ENCODE measurements at places on chromosomes 4 and X.

DNA sequence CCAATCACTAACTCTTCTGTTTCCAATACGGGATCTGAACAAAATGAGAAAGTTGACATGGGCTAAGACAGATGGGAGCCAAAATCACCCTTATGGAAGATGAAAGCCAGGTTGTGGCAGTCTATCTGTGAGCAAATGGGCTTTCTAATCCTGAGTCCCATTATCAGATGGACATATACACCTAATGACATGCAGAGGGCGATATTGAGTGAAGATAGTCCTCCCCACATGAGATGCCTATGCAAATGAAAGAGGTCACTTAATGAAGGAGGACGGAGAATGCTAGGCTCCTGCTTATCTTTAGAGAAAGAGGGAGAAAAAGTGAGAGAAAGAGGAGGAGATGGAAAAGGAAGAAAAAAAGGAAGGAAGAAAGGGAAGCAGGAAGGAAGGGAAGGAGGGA lies 547.5 kb downstream of the NLGN4X start:
- DNase-seq, result no peak

DNA sequence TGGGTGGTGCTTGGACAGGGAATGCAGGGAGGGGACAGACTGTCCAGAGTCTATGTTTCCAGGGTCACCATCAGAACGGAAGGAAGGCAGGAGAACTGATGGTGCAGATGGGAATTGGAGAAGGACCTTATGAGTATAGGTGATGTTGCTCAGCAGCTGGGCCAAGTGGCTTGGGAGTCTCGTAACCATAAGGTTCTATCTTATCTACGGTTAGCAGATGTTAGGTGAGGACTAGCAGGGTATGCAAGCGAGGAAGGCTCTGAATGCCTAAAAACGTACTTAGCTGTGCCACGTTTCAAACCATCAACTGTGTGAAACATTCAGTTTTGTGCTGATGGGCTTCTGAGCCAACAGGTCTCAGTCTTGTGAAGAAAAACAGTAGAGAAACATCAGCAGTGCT lies 22.4 kb downstream of the MAGEA9 start:
- DNase-seq, result no peak

DNA sequence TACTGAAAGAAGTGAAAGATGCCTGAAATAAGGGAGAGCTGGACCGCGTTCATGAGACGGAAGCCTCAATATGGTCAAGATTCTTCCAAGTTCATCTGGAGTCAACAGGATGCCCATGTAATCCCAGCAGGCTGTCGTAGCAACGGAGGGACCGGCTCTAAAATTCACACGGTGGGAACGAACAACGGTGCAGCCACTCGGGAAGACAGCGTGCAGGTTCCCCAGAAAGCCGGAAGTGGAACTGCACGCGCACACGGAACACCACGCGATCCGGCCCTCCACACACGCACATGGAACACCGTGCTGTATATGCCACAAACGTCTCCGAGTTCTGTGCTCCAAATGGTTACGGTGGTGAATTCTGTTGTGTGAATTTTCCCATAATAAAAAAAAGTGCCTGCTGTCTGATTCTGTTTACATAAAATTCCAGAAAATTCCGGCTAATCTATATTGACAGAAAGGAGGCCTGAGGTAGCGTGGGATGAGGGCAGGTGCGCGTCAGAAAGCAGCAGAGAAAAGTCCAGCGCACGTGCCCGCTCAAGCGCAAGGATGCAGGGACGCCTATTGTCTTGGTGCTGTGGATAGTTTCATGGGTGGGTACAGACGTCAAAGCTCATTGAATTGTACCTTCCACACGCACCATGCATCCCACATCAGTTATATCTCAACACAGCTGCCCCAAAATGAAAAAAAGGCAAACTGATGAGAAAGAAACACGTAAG lies 31.2 kb downstream of the PPP2R3B start:
- DNase-seq, result no peak

DNA sequence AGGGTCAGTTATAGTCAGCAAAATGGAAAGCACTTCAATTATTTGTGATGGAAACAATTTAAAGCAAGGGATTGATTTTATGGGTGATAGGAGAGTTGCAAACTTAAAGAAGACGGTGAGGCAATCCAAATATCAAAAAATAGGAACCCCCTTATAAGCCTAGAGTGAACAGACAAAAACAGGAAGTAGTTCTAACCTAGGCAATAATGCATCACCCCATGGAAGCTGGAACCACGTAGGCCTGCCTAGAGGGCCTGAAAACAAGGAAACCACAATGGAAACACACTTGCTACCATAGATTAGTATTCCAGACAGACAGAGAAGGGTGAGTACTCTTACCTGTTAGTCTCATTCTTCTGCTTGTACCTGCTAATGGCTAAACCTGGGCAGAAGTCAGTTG lies 13.5 kb upstream of the GK2 start:
- DNase-seq, result no peak

- DNase-seq, result no peak
Observed at GRCh38 chr4:1094336-1094690, 19.1 kb downstream of the RNF212 start.

- DNase-seq, result no peak
Observed at GRCh38 chr4:2954358-2955185, 8.6 kb downstream of the NOP14 start.

GRCh38 chr4:73723928-73724327 lies 16.4 kb upstream of the CXCL8 start:
- no peak for DNase-seq

DNA sequence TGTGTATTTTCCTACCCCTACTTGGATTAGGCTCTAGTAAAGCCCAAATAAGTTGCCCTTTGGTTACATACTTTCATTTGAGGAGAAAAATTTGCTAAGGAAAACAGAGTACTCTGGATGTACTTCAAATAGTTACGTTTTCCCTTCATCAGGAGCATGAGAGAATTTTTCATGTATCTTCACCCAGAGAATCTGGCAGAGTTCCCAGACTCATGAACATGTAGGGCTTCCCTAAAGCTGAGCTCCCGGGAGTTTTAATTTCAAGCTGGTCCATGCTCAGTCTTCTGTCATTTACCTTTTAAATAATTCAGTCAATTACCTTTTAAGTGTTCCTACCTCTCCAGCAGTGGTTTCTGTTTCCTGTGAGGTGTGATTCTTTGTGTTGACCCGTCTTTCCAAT lies 367.5 kb upstream of the GRID2 start:
- no peak for DNase-seq

DNA sequence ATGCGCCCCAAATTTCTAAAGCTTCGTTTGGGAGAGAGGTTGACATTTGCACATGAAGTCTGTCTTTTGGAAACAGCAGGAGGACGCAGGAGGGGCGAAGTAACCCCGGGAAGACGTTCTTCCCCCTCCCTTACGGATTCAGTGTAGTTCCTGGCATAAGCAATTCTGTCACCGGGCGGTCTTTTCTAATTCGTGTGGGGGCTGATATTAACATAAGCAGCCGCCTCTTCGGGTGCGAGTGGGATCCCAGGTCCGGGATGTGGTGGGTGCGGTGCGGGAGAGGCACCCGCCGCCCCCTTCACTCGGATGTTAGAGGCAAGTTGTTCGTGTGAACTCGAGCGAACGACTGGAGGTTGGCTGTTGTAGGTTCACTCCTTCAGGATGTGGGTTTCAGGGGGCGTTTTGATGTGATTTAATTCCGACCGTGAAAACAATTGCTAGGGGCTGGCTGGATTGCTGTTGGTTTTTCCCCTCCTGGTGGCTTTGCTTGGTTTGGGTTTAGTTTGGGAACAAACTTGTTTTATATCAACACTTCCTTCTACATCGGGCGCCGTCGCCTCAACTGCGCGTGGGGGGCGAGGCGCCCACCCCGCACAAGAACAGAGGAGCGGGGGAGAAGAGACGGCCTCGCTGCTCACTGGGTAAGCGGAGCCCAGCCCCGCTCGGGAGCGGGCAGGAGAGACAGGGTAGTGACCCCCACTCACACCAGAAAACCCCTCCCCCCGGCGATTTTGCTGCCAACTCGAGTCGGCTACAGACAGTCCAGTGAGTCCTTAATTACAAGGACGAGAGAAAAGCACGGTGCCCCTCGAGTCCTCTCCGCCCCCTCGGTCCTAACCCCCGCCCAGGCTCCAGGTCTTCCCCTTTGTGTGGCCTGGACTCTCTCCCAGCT lies 2.9 kb upstream of the LEF1 start:
- no peak for DNase-seq

- no peak for DNase-seq
Observed at GRCh38 chrX:122666601-122667000, 517.5 kb upstream of the GRIA3 start.

DNA sequence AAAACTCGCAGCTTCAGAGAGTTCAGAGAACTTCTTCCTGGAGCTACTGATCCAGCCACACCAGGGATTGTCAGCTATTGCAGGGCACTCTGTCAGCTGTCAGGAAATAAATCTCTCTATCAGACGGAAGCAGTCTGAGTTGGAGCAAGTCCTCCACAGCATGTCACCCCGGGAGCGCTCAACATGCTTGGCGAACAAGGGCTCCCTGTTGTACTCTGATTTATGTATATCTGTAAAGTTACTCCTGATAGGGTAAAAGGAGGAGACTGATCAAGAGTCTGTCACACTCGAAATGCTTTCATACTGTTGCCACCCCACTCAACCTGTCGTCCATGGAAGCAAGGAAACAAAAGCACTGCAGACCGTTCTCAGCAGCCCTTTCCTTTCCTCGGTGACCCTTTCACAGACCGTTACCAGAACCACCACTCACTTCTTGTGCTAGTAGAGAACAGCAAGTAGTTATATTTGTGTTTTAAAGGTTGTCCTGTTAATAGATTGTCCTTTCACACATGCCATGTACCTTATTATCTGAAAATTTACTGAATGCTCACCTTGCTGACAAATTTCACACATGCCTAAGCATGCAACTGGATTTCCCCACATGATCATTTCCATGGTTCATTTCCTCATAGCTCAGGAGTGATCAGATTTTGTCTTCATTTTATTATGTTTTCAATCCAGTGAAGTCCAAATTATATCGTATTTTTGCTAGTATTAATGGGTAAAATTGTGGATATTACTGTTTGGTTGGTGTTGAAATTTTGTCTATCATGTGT lies 2108.9 kb upstream of the TENM3 start:
- DNase-seq, result no peak

GRCh38 chrX:45011597-45011996 lies 138.6 kb downstream of the KDM6A start:
- DNase-seq, result no peak

- DNase-seq, result no peak
Observed at GRCh38 chrX:49242545-49243066, 7.3 kb downstream of the CCDC22 start.

GRCh38 chrX:10098270-10098713 lies 58.5 kb upstream of the CLCN4 start:
- DNase-seq, result no peak

DNA sequence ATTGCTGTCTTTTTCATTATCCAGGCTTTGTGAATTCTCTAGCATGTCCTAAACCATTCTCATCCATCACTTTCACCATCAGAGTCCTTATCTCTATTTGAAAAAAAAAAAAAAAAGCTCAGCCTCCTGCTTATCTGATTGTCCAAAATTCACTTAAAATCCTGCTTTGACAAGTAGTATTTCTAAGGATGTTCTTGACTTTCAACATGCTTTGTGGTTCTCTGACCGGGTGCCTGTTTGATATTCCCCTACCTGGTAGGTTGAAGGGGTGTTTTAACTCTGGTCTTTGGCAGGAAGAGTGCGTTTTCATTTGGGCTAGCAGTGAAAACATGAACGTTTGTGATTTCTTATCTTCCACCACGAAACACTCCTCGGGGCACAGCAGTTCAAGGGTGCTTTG lies 17.3 kb upstream of the BBS12 start:
- DNase-seq, result no peak
